G401 (cell line): ENCODE measurements at places on chromosomes 4 and X.
A peak's percentile ranks its signal among the peaks of the same experiment; 100 is the strongest.

DNA sequence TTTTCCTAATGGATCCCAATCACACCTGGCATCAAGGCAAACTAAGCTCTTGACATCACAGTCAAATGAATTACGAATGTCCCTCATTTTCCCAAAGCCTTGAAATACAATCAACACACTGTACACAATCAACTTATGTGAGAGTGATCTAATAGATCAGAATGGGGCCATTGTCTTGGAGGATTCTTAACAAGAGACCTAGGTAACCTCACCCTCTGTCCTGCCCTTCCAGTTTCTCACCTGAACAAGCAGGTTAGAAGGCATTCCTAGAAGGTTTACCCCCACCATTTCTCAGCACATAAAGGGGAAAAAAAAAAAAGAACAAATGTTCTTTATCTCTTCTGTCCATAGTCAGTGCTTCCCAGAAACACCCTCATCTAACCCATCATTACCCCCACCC, 6.3 kb downstream of the SLC39A8 start:
- no peak for DNase-seq

GRCh38 chr4:72505314-72505744, 63.7 kb downstream of the ADAMTS3 start:
- DNase-seq: peak; percentile 16

GRCh38 chr4:186104114-186104889, at the start of gene FAM149A:
Gene FAM149A, plus strand, starts transcription at chr4:186104704.
- DNase-seq: no peak

GRCh38 chr4:42555828-42556227, 101.1 kb downstream of the ATP8A1 start:
- no peak for DNase-seq

DNA sequence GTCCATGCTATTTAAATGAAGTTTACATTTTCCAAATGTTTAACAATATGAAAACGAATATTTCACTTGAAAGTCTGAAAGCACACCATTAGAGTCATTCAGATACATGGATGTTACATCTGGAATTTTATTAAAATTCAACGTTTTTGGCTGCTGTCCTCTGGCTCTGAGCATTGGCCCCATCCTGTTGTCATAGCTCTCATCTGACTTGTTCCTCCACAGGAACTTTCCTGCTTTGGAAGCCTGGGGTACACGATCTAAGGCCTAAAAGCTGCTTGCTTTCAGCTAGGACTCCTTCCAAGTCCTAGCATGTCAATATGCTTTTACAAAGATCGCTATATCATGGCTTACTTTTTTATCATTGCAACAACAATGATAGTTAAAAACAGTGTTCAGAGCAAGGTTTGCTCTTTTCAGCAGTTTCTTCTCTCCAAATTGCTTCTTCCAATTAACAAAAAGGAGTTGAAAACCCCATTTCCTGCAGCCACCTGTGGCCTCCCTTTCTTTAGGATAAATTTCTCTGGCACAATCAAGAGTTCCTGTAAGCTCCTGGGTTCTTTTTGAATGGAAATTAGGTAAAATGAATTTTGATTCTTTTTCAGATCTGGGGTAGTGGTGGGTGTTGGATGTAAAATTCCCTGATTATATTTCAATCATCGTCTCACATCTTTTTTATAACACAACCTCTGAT, 413.4 kb upstream of the AGA start:
- DNase-seq: no peak

DNA sequence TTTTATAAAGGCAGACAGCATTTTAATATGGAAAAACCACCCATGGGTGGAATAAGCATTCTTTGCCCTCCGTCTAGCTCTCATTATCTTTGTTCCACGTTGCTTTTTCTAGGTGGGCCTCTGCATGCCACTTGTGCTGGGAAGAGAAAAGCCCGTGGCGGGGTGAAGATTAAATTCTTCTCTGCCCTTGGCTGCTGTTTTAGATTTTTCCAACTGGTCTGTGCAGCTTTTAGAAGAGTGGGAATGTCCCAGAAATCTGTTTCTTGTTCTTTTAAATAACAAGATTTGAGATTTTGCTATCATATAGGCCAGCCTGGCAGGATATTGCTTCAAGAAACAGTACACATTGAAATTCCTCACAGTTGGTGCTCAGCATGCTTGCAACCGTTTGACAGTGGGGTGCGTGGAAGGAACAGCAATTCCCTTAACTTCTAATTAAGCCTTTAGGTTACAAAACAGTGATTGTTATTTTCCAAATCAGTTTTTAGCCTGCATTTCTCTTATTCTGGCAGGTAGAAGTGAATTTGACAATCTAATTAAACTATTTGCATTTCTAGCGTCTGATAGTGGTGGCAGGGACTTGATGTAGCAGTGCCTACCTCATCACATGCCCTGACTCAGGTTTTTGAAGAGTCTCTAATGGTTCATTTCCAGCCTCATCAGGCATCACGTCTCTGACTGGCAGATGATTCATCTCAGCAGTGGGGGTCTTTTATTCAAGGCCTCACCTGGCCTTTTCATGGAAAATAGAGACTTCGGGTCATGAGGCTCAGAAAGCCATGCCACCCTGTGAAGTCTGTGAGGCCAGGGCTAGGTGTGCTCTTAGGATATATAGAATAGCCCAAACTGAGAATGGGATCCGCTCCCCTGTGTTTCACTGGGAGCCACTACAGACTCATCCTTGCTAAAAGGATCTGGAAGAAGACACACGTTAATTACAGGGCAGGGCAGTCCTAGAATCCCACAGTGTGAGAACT, 50.8 kb downstream of the PPEF1 start:
- peak; percentile 64 for DNase-seq

- no peak for DNase-seq
Measured at GRCh38 chrX:82666355-82666754, 841.7 kb upstream of the POU3F4 start.

DNA sequence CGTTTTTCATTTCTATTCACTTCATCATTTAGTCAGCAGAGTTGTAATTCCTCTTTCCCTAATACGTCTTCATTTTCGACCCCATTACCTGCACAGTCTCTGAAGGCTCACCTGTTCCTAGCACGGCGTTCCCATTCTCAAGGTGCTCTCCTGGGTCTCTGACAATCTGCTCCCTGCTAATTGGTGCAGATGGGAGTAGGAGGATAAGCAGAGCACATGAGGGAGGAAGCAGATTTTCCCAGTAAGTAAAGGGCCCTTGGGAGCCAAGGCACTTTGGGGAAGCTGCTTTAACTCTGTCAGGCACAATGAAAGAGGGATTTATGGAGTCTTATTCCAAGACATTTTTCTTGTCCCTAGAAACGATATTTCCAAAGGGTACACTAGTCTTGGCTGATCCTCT, 466.4 kb downstream of the STIM2 start:
- no peak for DNase-seq

- DNase-seq: no peak
Measured at GRCh38 chr4:124085561-124086180, 626.9 kb downstream of the ANKRD50 start.

DNA sequence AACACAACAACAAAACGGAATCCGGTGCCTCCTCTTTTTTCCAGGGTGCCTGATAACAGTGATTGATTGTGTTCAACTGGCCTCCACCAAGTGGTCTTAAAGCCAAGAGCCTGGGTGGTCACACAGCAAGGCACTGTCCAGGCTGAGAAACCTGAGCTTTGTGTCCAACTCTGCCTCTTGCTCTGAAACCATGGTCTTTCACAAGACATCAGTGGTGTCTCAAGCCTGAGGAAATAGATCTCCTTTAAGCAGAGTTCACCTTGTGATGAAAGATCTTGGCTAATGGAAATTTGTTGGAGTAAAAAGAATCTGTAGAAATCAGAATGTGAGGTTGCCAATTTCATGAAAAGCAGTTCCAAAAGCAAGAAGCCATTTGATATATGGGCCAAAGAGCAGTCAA, 47.3 kb upstream of the ACSL1 start:
- DNase-seq: no peak

GRCh38 chr4:73311428-73311827, 52.8 kb upstream of the ANKRD17 start:
- DNase-seq: peak; percentile 3

GRCh38 chr4:122687531-122688061, 44.9 kb upstream of the BBS12 start:
- no peak for DNase-seq
